CD4-positive, alpha-beta T cell (primary cell): ENCODE measurements at places on chromosomes 11 and 22.

GRCh38 chr11:12690663-12691062 lies 16.4 kb downstream of the TEAD1 start:
- DNase-seq: no peak

DNA sequence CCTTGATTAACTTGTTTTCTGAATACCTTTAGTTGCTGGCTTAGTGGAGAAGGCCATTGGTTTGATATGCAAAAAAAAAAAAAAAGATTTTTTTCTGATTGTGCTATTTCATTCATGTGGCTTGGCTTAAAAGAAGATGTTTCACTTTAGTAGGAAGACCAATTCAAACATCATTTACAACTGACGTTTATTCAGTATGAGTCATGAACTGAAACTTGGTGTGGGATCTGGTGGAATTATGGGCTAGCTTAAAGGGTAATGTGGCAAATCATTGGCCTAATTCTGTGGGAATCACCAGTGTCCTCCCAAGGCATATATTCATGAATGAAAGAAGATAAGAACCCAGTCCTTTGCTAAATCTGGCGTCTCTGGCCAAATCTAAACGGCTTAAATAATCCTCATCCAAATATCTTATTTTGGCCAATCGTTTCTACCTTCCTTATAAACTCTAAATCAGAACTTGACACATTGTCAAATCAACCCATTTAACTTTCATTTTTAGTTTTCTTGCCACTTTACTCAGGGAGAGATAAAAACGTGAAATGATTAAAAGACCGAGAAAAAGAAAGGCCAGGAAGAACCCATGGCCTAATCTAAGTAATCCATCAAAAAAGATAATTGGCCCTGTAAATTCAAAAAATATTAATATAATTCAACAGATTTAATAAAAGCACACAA lies 77.0 kb downstream of the DDIAS start:
- no peak for DNase-seq

GRCh38 chr11:27372164-27372563 lies 9.1 kb upstream of the CCDC34 start:
- no peak for DNase-seq

- no peak for DNase-seq
These were observed 12.5 kb downstream of the CBX7 start for GRCh38 chr22:39139933-39140332.

DNA sequence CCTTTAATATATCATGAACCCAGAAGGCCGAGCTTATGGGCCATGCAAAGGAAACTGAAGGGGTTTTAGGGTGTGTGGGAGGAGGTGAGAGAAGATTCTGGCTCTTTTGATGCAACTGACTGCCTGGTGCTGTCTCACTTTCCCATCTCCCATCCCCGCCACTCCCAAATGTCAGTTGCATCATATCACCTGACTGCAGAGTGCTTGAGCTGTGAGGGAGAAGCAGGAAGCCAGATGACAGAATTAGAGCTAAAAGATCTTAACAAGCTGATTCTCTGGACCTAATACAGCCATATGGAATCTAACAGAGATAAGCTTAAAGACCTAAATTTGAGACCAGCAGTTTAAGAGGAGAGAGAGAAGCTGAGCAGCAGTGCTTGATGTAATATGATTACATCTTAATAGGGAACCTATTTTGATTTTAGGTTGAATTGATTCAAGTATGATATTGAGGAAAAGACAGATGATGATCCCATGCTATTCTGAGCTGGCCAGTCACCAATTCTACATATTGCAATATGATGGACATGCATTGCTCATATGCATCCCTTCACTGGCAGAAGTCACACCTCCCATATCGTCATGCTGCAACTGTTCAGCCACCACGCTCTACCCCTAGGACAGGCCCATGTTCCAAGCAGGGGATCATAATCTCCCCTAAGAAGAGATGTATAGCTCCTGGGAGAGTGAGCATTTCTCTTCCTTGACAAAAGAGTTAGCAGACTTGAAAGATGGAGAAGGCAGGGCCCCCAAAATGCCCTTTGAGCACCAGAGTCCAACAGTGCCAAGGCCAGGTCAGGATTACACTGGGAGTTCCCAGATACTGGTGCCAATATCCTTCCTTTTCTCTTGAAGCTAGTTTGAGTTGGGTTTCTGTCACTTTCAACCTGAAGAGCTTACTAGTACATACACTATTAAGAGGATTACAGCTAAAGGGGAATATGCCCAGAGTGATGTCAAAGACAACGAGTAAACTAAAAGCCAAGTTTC lies 44.9 kb downstream of the PLEKHA7 start:
- DNase-seq: no peak

DNA sequence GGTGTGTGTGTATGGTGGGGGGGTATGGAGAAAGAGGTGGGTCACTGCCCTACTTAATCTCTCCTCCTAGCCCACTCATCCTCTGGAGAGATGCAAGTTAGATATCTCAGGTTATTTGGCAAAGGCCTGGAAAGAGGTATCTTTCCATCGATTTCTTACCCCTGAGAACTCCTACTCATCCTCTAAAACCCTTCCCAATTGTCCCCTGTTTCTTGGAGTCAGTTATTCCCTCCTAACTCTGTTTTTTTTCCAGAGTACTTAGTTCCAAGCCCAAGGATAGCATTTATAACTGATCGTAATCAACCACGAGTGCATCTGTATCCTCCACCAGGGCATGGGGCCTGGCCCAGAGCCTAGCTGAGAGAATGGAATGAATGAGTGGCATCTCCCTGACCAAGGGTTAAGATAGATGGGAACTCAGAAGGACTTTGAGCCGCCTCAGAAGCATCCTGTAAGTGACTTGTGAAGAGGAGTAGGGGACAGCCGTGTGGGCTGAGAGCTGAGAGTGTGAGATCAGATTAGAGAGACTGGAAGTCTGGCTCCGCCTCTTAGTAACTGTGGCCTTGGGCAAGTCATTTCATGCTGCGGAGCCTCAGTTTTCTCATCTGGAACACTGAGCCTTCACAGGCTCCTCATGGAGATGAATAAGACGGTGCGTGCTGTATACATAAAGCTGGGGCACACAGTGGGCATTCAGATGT lies 16.2 kb downstream of the CD6 start:
- DNase-seq: peak; percentile 82

DNA sequence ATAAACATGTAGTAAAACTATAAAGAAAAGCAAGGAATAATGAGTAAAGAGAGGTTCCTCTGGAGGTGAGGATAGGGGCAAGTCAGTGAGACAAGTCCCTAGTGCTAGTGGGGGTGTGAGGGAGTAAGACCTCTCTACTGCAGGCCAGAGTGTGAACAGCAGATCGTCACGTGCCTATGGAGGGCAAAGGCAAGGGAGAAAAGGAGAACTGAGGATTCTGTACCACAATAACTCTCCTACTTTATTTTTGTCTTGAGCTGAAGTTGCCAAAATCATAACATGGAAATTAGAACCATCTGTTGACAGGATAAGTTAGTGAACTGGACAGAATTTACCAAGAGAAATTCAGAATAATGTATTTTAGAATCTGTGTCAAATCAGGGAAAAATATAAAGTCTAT lies 77.6 kb downstream of the ENTHD1 start:
- DNase-seq: no peak
